ENCODE measurements at places on chromosomes 6 and 20. TPM values are rescaled to one million over a fixed set of nuclear protein-coding genes. Genes with fewer than 3 reads are reported as not detected.

DNA sequence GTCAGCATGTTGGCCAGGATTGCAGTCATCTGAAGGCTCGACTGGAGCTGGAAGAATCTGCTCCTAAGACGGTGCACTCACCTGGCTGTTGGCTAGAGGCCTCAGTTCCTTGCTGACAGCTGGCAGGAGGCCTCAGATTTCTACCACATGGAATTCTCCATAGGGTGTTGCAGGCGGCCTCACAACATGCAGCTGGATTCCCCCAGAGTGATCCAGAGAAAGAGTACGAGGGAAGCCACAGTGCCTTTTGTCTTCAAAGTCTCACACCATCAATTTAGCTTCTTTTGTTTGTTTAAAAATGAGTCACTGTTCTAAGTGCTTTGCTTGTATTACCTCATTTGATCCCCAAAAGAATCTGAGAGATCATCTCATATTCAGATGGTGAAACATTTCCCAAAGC is 65.5 kb upstream of the FYN start:
- DNase-seq: no peak

DNA sequence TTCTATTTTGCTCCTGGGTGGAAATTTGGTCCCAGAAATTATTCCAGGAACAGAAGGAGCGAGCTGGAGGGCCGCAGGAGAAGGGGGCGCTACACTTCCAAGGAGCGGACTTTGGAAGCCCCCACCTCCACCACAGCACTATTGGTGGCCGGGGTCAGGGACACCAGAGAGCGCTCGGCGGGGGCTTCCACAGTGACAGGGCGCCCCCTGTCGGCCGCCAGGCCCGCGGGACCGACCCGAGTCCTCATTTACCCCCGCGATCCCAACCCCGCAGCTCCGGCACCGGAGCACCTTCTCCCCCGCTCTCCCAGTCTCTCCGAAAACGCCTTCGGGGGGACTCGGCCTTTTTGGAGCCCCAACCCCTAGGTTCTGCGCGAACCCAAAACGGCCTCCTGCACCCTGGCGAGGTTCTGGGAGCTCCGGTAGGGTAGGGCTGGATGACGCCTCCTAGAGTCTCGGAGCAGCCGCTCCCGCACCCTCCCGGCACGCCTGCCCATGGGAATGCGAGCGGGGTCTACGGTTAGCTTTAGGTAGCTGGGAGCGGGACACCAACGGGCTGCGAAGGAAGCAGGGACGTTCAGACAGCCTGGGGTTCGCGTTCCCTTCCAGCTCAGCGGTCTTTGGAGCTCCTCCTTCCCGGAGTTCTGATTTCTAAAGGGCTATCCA is 2.4 kb upstream of the FOXA2 start:
- no peak for DNase-seq

The TNFAIP3 gene
- total RNA-seq: 334 TPM

- DNase-seq: peak; percentile 8
Observed at GRCh38 chr6:134111062-134111677, 58.7 kb upstream of the SLC2A12 start.

- no peak for DNase-seq
Observed at GRCh38 chr20:58746620-58747019, 54.0 kb downstream of the NPEPL1 start.

Data from activated T-cell treated with anti-CD3 and anti-CD28 coated beads, Interleukin-2, amount 50 U/mL, for 4 hours (primary cell).